Activated CD4-positive, alpha-beta T cell treated with anti-CD3 and anti-CD28 coated beads, Interleukin-2, amount 50 U/mL, for 48 hours (primary cell): ENCODE measurements at places on chromosomes 7 and 10.

GRCh38 chr10:4941540-4942330 is 21.5 kb upstream of the AKR1C1 start:
- no peak for DNase-seq

GRCh38 chr10:67151471-67151870 is 225.6 kb downstream of the LRRTM3 start:
- no peak for DNase-seq

GRCh38 chr10:132960631-132961419 is 18.5 kb upstream of the CFAP46 start:
- DNase-seq, result no peak

- DNase-seq, result no peak
Measured at GRCh38 chr7:92763636-92764423, 72.5 kb downstream of the CDK6 start.

DNA sequence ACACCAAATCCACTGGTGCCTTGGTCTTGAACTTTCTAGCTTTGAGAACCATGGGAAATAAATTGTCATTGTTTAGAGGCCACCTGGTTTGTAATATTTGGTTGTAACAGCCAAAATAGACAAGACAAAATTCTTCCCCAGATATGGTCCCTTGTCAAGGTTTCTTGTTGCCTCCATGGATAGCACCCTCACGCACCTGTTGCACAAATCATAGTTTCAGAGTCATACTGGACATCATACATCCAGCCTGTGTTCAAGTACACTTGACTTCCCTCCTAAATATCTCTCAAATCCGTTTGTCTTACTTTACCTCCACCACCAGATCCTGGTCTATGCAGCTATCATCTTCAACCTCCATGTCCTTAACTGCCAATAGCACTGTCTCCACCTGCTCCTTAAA is 256.7 kb upstream of the IGFBP3 start:
- no peak for DNase-seq

- DNase-seq, result no peak
Measured at GRCh38 chr7:99791021-99791420, 7.0 kb upstream of the CYP3A4 start.

- DNase-seq, result no peak
Measured at GRCh38 chr7:2044883-2045471, 187.8 kb downstream of the MAD1L1 start.

GRCh38 chr10:101839002-101839401 is 4.6 kb downstream of the KCNIP2 start:
- DNase-seq, result no peak

DNA sequence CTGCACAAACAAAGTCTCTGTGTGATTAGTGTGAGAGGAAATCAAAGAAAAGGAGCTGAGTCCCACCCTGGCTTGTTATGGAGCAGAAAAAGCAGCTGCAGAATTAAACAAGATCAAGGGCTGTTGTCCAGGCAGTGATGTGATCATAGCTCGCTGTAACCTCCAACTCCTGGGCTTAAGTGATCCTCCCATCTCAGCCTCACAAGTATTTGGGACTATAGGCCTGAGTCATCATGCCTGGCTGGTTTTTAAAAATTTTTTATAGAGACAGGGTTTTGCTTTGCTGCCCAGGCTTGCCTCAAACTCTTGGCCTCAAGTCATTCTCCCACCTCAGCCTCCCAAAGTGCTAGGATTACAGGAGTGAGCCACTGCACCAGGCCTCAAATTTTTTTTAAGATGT is 88.9 kb downstream of the IPMK start:
- no peak for DNase-seq

DNA sequence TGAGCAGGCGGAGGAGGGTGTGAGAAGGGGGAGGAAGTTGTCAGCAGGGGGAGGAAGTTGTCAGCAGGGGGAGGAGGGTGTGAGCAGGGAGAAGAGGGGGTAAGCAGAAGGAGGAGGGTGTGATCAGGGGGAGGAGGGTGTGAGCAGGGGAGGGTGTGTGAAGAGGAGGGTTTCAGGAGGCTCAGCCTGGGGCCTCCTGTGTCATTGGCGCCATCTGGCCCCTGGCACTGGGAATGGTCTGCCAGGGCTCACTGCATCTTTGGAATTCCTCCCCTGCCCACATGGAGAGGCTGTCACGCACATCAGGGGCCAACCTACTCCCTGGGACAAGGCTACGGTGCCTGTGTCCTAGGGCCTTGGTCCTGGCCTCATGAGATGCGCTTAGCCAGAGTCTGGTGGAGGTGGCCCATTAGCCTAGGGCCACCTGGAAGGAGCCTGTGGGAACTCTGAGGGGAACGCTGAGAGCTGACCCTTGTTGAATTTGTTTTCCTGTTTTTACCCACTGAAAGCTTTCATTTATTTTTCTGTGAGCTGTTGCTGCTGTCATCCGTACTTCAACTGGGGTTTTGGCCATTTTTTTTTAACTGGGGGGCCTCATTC is 18.0 kb downstream of the CAMK2B start:
- DNase-seq, result no peak

DNA sequence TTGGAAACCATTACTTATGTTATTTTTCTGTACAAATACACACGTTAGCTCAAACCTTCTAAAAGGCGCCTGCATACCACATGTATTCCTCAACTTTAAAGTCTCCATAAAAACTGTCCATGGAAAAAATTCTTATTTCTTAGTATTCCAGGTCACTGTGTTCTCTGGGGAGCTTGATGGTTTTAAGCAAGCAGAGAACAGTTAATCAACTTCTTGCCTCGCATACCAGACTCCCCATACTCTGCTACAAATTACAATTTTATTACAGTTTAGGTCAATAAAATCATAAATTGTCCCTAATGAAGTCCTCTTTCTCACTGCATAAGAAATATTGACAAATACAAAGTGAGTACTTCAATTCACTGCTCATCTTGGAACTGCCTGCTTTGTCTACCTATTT is 77.0 kb upstream of the GPR22 start:
- DNase-seq, result no peak

DNA sequence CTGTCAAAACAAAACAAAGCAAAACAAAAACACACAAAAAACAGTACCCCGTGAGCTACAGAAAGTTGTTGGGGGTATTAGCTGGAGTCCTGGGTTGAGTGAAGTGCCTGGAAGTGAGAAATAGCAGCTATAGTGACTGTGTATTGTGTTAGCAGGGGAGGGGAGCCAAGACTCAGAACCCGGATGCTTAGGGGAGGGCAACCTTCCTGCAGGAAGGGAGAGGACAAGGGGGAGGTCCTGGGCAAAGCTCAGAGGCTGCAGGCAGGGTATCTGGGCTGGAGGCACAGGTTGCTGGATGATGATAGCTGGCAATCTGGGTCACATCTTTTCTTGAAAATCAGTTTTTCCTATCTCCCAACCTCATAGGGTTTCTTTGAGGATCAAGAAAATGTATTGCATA is 75.8 kb upstream of the PARD3 start:
- DNase-seq, result no peak

DNA sequence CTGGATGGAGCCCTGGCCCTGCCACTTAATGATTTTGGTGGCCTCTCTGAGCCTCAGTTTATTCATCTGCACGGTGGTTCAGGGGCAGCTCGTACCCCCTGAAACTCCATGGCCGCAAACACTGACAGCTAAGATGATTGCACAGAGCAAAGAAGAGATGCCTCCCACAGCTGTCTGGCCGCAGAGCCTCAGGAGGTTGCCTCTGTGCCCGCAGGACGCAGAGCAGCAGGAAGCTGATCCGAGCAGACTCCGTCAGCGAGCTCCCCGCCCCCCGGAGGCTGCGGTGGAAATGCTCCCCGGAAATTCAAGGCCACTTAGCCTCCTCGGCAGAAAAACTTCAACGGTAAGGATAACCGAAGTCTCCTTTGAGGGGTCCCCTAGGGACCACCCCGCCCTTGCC is 30.2 kb upstream of the C10orf53 start:
- peak; percentile 32 for DNase-seq

DNA sequence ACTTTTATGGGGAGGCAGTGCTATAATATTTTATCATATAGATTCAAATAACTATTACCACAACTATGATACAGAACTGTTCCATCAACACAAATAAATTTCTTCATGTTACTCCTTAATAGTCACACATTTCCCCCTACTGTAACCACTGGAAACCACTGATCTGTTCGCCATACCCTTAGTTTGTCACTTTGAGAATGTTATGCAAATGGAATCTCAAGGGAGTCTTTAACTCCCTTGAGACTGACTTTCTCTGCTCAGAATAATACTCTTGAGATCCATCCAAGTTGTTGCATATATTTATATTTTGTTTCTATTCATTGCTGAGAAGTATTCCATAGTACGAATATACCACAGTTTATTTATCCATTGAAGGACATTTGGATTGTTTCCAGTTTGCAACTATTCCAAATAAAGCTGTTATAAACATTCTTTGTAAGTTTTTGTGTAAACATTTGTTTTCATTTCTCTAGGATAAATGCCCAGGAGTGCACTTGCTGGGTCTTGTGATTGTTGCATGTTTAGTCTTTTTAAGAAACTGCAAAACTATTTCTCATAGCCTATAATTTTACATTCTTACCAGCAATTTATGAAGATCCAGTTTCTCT is 19.7 kb upstream of the PON2 start:
- no peak for DNase-seq
